SHP77 (cell line): ENCODE measurements at places on chromosomes 1 and 21.

DNA sequence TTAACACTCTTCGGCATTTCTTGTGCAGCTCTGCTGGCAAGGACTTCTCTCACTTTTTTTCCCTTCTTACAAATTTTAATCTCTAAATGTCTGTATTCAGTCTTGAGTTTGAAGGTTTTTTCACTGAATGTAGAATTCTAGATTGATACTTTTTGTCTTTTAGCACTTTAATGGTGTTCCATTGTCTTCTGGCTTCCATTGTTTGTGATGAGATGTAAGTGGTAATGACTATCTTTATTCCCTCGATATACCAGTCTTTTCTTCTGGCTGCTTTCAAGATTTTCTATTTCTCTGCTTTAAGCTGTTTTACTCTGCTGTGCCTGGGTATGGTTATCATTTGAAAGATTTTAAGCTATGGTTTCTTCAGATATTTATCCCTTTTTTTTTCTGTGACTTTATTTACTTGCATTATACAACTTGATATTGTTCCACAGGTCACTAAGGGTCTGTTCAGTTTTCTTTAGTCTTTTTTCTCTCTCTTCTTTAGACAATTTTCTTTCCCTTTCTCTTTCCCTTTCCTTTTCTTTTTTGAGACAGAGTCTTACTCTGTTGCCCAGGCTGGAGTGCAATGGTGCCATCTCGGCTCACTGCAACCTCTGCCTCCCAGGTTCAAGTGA is 35.8 kb downstream of the DYRK1A start:
- DNase-seq, result no peak

- DNase-seq, result no peak
Measured at GRCh38 chr1:16006552-16007485, 2.8 kb downstream of the SRARP start.

- DNase-seq, result no peak
Measured at GRCh38 chr1:177871613-177872307, 98.1 kb downstream of the SEC16B start.

DNA sequence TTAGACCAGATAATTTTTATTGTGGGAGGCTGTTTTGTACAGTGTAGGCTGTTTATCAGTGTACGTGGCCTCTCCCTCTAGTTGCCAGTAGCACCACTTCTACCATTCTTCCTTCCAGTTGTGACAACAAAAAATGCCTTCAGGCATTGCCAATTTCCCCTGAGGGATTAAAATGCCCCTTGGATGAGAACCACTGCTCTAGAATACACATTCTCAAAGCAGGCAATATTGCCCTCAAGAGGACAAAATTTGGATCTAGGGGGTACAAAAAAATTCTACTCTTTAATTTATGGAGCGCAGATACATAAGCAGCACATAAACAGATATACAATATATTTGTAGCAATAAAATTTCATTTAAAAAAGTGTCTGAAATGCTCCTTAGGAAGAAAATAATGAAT is 674.6 kb downstream of the PTPRC start:
- no peak for DNase-seq

DNA sequence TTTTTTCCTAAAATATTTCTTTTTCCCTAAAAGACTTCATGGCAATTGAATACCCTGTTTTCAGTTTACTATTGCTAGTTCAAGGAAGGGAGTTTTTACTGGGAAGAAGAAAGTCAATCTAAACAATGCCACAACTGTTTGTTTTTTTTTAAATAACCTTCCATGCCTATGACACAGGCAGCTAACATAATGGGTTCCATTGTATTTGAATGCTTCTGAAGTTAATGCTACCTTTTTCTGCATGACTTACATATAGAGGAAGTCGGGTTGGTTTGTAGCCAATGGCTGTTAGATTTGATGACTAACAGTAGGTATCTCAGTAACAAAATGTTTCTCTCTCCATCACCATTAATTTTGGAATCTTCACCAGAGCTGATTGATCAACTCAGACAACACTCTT is 134.0 kb downstream of the KIF26B start:
- no peak for DNase-seq

DNA sequence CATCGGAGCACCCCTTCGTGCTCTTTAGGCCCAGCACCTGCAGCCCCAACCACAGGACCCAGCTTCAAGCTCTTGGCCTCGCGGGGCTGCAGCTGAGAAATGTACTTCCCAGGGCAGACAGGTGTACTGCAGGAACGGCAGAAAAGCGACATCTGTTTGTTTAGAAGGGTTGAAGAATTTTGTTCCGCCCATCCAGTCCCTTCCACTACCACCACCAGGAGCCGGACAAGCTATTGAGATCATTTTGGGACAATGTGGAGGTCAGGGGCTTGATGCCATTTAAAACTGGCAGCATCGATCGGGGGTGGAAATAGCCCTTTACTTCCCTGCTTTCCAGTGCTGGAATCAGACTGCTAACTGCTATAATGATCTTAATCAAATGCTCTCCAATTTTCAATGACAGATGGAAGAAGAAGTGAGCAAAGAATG is 1.7 kb downstream of the SERTAD4 start:
- no peak for DNase-seq

GRCh38 chr1:1441002-1441888 is 5.8 kb downstream of the VWA1 start:
- peak; percentile 26 for DNase-seq

DNA sequence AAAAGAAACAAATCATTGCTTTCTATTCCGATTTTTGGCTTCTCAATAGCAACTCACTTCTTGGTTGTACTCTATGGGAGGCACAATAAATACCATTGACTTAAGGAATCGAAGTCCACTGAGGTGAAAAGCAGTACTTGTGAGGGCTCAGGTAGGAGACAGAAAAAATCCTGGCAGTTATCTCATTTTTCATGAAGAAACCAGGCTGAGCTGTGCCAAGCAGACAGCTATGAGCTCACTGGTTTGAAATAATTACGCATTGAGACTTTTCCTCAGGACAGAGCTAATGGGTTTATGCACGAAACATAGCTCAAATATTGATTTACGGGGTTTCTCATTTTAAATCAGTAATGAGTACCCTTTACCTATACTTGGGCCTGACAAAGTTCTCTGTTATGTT is 18.5 kb downstream of the COLGALT2 start:
- no peak for DNase-seq

- no peak for DNase-seq
Measured at GRCh38 chr1:54904476-54905048, 17.6 kb upstream of the DHCR24 start.

DNA sequence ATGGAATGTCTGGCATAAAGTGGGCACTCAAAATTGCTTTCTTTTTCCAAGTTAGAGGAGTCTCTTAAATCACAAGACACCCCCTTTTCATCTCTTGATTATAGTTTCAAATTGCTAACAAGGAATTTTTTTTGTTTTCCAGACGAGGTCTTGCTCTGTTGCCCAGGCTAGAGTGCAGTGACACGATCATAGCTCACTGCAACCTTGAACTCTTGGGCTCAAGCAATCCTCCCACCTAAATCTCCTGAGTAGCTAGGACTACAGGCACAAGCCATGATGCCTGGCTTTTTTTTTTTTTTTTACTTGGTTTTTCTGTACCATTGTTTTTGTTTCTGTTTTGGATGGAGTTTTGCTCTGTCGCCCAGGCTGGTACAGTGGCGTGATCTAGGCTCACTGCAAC is 20.8 kb downstream of the ZZZ3 start:
- no peak for DNase-seq

DNA sequence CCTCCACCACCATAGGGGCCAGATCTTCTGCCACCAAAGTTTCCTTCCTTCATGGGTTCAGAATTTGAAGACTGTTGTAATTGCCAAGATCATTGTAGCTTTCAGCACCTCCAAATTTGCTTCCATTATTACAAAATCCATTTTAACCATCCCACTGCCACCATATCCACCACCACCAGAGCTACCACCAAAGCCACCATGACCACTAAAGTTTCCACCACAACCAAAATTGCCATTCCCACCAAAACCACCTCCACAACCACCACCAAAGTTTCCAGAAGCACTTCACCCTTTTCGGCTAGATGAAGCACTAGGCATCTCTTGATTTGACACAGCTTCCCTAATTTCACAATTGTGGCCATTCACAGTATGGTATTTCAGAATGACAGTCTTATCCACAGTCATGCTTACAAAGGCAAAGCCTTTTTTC is 45.2 kb downstream of the SLC30A7 start:
- no peak for DNase-seq

- DNase-seq, result no peak
Measured at GRCh38 chr1:55046871-55047270, 7.5 kb downstream of the PCSK9 start.

- no peak for DNase-seq
Measured at GRCh38 chr1:101112051-101112780, 86.6 kb upstream of the DPH5 start.

GRCh38 chr1:1943834-1944570 is 24.9 kb upstream of the TMEM52 start:
- DNase-seq, result peak; percentile 50

DNA sequence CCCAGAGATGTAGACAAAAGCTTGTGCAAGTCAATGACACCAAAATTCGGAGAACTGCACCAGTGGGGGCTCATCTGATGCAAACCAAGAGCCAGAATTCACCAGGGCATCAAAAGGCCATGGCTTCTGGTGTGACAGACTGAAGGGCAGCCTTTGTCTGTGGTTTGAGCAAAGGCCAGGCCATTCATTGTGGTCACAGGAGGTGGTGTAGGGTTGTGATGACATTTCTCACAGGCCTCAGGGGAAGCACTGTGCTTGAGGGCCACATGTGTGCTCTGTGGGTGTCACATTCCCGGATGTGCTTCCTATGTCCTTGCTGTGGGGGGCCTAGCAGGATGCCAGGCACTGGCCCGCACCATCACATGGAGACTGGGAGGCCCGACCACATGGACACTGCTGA is 22.5 kb upstream of the KCNE1 start:
- no peak for DNase-seq

- no peak for DNase-seq
Measured at GRCh38 chr1:205042911-205043806, at the start of gene CNTN2. Gene CNTN2 (plus strand): TSS chr1:205043212. CDS start chr1:205053186, 9,974 bp downstream.

GRCh38 chr1:159881622-159882526 is 18.1 kb downstream of the CFAP45 start:
- DNase-seq, result peak; percentile 76

DNA sequence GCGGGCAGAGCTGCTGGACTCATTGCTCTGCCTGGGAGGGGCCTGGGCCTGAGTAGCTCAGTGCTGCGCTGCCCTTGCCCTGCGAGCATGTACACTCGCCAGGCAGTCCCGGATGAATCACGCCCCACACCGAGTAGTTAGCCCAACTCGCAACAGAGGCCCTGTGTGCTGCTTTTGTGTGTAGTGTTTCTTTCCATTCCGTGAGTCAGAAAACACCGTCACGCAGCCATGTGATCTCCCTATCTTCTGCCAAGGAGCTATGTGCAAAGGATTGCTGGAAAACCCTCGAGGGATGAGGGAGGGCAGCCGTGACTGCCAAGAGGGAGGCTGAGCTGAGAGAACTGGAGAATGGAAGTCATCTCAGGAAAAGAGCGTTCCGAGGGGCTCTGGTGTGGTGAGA is 37.3 kb downstream of the NENF start:
- peak; percentile 18 for DNase-seq

- DNase-seq, result no peak
Measured at GRCh38 chr21:32007456-32007855, 134.6 kb downstream of the HUNK start.

DNA sequence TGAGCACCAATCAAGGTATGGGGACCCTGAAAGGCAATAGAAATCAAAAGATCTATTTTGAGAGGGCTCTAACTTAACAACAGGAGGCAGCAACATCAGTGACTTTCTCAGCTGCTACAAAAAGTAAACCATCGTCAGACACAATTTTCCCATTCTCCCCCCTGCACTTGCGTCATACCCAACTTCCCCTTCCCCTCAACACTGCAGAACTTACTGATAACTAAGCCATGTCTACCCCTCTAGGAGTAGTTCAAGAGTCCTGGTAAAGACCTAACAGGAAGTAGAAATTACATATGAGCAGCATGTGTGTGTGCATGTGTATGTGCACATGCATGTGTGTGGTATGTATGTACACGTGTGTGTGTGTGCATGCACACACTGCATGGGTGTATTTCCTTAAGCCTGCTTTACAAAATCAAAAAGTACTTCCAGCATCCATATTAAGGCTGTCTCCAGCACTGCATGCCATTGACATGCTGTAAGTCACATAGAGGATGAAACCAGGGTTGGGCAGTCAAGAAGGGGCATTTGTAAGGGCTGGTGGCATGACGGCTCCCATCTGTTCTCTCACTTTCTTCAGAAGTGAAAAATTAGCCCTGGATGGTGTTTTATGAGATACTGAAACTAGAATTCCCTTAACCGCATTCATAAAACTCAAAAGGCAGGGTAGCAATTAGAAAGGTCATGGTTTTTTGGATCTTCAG is 460.1 kb upstream of the RUNX1 start:
- no peak for DNase-seq

DNA sequence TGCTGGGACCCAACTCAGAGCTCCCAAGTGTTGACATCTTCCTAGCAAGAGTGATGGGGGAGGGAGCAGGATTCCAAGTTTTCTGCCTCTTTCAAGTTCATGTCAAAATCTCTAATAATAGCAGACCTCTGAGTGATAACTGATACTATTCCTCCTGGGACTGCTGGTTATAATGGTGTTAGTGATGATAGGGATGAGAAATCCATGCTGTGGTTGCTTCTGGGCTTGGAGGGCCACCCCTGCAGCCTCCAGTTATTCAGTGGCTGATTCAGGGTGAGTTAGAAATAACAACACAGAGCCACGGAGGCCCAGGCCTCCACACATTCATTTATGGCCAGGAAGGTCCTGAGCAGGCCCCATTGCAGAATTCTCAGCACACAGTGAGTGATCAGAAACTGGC is 40.6 kb upstream of the ARTN start:
- DNase-seq, result no peak

GRCh38 chr1:78501203-78501602 is 10.4 kb downstream of the PTGFR start:
- DNase-seq, result no peak
